ENCODE measurements at places on chromosomes 7 and 10.

DNA sequence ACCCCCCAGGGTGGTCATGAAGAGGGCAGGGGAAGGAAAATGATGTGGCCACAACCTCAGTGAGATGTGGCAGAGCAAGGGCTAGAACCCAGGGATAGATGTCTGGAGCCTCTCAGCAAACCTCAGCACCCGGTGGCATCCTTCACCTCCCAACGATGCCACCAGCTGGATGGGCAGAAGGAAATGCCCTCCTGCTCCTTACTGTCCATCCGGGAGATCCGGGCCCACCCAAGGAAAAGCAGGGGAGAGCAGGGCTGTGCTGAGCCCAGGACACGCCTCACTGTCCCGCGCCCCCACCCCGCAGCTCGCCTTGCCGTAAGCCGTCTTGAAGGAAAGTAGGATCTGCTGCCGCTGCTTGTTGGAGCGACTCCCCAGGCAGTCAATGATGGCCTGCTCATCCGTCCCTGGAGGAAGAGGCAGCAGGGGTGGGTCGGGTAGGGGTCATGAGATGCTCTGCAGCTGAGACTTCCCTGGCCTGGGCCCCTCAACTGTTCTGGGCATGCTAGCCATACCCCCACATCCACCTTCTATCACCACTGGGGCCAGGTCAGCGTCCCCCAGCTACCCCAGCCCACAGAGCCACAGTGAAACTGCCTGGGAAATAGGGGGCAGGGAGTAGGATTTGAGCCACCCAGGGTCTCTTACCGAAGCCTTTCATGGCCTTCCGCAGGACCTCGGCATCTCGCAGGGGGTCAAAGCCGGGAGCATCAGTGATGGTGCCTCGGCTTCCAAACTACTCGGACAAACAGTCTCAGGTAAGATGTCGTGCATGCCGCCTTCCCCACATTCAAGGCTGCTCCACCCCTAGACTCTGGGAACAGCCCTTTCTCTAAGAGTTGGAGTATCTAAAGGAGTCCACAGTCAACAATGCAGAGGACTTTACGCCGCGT lies 34.3 kb downstream of the PLAC9 start:
- no peak for DNase-seq

DNA sequence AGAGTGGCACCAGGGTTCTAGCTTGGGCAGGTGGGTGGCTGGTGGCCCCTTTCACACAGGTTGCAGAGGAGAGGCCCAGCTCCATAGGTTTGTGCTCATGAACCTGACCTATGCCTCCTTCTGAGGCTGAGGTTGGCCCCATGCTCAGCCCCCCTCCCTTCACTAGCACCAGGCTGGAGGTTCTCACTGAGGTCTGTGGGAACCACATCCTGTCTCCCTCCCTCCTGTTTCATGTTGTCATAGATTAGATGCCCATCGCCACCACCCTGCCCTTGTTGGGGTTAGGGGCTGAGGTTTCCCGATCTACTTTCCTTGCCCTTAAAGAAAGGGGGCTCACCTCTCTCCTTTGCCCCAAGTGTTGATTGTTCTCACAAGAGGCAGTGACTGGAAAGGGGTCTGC lies 14.7 kb downstream of the NEUROG3 start:
- no peak for DNase-seq

- no peak for DNase-seq
Observed at GRCh38 chr10:6757158-6757557, 177.1 kb upstream of the PRKCQ start.

- DNase-seq, result no peak
Observed at GRCh38 chr10:128003521-128003920, 96.6 kb downstream of the PTPRE start.

DNA sequence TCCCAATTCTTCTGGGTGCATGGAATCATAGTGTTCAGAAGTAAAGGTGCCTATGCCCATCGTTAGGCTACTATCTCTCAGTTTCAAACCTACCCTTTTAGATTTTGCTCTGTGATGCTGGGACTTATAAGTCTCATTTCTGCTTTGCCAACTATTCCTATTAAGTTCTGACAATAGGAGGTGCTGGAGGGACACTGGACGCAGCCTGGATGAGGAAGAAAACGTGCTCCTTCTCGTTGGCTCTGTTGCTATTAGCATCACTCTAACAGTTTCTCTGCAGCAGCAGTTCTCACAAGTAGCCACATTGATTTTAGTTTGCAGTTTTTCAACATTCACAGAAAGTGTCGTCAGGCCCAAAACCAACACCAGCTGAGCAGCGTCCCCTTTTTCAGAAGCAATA lies 72.4 kb downstream of the ABCC2 start:
- DNase-seq, result no peak

- DNase-seq, result no peak
Observed at GRCh38 chr10:72310636-72311035, 36.9 kb downstream of the DDIT4 start.

DNA sequence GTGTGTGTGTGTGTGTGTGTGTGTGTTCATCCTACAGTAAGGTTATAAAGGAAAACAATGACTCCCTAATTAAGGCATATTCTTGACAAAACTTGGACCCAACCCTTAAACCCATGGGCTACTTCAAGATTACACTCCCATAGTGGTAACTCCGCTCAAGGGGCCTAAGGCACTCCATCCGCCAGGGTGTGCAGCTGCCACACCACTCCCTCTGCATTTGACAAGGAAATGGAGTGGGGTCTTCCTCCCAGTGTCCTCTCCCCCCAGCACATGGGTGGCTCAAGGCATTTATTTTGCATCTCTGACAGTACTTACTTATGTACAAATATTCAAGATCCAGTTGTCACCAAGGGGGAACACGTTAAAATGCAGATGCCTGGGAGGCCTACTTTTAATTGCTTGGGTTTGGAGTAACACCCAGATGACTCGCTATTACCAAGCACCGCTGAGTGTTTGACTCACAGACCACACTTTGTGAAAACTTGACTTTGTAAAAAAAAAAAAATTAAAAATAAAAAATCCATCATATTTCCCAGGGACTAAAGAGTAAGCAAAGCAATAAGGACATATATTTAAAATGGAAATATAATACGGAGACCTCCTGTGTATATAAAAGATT lies 53.0 kb upstream of the AGR3 start:
- DNase-seq, result no peak

DNA sequence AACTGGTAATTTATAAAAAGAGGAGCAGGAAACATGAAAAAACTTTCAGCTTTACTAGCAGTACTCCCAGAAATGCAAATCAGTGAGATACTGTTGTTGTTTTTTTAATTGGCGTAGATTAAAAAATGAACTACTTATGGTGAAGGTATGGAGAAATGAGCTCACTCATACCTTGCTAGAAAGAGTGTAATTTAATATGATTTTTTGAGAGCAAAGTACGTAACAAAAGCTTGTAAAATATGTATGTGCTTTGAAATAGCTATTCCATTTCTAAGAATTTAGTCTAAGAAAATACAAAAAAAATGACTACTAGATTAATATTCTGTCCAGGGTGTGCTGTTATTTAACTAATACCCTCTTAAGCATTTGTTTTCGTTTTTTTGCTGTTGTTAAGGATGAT lies 5.5 kb downstream of the CUL1 start:
- no peak for DNase-seq

GRCh38 chr10:109450702-109451101 lies 472.6 kb downstream of the XPNPEP1 start:
- no peak for DNase-seq

GRCh38 chr7:46566097-46566774 lies 645.2 kb upstream of the IGFBP3 start:
- no peak for DNase-seq

DNA sequence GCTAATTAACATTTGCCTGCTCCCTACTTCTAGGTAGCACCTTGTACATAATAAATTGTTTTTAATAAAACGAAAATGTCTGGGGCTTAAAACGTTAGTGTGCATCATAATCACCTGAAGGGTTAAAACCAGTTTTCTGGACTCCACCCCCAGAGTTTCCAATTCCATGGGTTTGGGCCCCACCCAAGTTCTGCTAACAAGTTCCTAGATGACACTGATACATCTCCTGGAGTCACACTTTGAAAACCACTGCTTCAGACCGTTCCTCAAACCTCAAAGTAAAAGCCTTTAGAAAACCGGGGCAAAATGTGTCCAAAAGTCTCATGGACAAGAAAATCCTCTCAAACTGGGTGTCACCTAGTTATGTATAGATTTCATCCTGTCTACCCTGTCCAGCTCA lies 9.3 kb downstream of the OSBPL3 start:
- DNase-seq, result no peak

- DNase-seq, result no peak
Observed at GRCh38 chr10:79084972-79085597, 16.3 kb downstream of the ZMIZ1 start.

DNA sequence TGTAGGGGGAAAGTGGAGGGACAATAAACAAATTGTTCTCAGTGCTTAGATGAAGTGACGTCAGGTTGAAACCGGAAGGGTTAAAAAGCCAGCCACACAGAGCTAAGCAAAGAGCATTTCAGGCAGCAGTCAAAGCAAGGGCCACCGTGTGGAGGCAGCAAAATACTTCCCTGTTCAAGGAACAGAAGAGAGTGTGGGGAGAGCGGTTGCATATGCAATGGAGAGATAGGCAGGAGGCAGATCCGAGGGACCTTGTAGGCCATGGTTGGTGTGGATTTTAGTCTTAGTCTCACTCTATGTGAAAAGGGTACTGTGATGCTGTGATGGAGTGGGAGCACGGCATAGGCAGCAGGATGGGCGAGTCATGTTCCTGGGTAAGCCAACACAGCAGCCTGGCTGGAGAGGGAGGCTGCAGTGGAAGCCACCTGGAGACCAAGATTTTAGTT lies 3.8 kb upstream of the STN1 start:
- DNase-seq, result no peak

DNA sequence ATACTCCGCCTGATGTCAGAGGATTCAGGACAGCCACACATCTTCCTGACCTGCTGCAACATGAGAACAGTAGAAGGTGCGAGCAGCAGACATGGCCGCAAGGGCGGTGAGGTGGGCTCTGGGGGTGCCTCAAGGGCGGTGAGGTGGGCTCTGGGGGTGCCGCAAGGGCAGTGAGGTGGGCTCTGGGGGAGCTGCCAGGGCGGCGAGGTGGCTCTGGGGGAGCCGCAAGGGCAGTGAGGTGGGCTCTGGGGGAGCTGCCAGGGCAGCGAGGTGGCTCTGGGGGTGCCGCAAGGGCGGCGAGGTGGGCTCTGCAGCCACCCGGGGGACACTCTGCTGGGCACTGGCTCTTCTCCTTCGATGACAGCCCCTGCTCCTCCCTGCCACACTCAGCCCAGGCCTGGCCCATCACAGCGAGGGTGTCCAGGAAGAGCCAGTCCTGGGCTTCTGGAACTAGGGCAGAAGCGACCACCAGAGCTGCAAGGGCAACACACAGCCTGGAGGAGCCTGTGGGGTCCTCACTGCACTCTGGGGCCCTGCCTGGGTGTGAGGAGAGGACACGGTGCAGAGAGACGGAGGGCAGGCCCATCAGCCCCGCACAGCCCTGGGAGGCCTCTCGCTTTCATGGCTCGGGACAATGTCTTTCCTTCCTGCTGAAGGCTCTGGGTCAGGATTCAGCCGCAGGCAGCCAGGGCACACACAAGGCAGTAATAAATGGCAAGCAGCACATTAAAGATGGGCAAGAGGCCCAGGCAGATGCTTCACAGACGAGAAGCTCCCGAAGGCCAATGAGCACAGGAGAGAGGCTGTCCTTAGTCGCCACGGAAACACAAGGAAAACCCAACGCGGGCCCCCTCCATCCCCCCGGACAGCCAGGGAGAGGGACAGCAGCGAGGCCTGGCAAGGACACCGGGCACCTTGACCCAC lies 42.5 kb downstream of the STK32C start:
- DNase-seq, result no peak

DNA sequence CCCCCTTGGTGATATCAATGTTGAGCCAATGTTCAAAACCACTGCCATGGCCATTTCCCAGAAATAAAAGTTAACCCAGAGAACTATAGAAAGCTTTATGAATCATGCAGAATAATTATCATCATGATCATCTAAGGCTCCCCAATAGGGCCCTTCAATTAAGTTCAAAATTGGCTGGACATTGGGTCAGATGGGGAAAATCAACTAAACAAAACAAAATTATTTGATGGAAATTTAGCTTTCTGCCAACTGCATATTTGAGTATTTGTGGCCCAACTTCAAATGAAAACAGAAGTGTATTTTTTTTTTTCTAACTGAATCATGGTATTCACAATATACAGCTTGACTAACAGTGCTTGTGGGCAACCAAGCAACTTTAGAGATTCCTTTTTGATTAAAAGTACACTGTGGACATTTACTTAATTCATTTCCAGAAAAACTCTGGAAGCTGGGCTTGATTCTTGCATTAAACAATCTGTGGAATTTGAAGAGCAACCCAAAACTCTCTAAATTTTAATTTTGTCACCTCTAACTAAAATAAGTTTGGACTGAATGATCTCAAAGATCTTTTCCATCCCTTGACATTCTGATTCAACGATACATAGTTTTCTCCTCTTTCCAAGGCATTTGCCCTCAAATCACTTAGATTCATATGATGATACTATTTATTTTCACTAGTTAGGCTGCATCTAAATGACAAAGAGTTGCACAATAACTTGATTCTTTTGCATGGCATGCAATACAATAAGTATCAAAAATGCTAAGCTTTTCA lies 203.2 kb downstream of the AHR start:
- no peak for DNase-seq

- no peak for DNase-seq
Observed at GRCh38 chr10:92593619-92594588, 974 bp downstream of the KIF11 start.

DNA sequence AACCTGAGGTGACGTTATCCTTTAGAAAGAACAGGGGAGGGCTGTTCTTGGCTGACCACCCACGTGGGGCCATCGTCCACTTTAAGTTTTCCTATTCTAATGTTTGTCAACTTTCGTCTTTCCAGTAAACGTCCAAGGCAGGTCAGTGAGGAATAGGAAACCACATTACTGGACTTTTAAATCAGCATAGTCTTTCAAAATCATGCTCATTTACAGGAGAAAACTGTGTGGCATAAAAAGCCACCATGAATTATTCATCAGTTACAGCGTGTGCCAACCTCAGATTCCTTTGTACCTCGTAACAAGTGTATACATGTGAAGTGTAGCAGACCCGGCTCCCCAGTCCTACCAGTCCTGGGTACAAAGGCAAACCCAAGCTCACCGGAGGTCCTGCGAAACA lies 25.1 kb upstream of the ABLIM1 start:
- no peak for DNase-seq

DNA sequence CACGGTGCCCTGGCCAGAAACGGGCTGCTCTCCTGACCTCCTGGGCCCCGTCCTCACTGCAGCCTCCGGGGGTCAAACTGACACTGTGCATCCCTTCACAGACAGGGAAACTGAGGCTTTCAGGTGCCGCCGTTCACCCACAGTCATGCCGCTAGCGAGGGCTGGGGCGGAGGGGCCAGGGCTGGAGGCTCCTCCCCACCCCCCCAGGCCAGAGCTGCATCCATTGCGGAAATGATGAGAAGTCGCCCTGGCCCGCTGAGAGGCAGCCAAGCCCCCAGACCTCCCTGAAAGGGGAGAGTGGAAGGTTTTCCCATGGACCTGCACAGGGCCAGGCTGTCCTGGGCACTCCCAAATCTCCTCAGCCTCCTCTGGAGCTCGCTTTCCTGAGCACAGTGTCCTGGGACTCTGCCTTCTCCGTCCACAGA lies 16.5 kb upstream of the INPP5A start:
- no peak for DNase-seq

- no peak for DNase-seq
Observed at GRCh38 chr10:36248304-36248981, 606.3 kb upstream of the FZD8 start.

Measured in stimulated activated CD8-positive, alpha-beta memory T cell treated with anti-CD3 and anti-CD28 coated beads, Interleukin-7, amount 100 ng/mL, for 24 hours (primary cell).